GF-D8 (cell line): ENCODE measurements at places on chromosomes 6 and 20.

DNA sequence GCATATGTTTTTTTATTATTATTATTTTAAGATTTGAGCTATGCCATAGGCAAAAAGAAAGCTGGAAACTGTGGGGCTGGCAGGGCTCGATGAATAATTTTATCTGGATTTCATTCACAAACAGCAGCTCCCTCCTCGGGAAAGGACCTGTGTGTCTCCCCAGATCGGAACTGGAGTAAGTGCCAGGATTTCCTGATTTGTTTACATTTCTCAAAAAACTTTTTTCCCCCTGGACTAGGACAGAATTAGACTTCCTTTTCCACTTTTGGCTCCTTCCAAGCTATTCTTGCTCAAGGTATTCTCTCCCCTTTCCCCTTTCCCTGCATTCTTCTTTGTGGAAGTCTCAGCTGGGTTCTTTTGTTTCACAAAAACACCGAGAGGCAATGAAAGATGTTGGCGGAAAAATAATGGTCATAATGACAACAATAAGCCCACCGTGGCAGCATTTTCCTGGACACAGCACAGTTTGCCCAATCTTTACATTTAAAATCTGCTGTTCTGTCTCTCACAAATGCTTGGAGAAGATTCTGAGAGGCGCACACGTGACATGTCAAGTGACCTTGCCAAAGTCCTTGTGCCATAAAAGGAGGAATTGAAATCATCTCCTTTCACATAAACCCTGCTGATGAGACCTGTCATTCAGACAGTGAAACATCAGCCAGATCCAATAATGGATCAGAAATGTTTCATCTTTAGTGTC, 85.8 kb upstream of the PREP start:
- no peak for DNase-seq

GRCh38 chr6:127022302-127022701, 96.2 kb upstream of the RSPO3 start:
- DNase-seq: no peak

- peak; percentile 63 for DNase-seq
Observed at GRCh38 chr20:44598423-44599305, 16.3 kb downstream of the PKIG start.

DNA sequence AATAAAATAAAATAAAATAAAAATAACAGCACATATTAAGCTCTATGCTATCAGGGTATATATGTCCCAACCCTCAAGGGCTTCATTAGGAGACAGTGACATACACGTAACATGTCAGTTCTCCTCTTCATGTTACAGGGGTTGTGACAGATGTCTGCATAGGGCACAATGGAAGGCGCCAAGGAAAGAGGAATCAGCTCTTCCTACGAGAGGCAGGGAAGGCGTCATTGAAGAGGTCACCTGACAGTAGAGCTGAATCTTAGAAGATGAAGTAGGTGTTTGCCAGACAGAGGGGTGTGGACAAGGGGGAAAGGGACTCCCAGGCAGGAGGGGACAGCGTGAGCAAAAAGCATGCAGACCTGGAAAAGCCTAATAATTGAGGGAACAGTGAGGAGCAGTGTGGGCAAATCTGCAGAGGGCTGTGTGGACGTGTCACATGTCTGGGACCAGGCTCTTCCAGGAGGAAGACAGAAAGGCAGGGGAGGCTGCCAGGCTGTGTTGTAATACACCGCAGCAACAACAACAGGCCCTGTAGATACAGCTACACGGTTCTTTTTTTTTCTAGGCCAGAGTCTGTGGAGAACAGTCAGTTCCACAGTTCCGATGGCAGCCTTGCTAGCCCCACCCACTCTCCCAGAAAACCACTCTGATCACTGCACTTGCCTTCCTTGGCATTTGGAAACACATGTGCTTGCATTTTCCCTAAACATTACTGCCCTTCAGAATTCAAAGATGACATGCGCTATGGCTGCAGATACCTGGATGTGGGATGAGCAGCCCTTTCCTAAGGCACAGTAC, 2.5 kb upstream of the FKBP5 start:
- DNase-seq: peak; percentile 82

DNA sequence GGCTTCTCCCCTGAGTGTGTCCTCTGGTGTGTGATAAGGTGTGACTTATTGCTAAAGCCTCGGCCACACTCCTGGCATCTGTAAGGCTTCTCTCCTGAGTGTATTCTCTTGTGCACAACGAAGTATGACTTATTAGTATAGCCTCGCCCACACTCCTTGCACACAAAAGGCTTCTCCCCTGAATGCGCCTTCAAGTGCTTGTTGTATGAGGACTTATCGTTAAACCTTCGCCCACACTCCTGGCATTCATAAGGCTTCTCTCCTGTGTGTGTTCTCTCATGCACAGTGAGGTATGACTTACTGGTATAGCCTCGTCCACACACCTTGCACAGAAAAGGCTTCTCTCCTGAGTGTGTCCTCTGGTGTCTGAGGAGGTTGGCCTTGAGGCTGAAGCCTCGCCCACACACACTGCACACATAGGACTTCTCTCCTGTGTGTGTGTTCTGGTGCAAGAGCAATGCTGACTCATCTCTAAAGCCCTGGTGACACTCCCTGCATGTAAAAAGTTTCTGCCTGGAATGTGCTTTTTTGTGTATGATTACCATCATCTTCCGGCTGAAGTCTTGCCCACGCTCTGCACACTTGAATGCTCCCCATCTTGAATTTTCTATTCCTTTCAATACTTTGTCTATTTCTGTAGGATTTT, 20.4 kb downstream of the ZNF337 start:
- DNase-seq: no peak

GRCh38 chr6:3731700-3732099, 19.8 kb downstream of the PXDC1 start:
- DNase-seq: no peak

DNA sequence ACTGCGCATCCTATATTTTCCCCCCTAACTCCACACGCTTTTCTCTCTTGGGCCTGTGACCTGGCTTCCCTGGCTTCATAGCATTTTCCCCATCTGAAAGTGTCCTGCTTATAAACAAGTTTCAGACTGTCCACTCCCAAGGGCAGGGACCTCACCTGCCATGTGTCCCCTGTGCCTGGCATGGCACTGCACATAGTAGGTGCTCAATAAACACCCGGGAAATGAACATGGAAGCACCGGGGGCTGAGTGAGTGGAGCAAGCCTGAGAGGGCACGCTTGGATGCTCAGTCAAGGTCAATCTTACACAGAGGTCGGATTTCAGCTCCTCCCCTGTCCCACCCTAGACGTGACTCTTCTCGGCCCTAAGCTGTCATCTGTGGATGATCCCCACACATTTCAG, 96.9 kb downstream of the NFATC2 start:
- DNase-seq: no peak

- DNase-seq: no peak
Observed at GRCh38 chr20:6575912-6576401, 191.5 kb upstream of the BMP2 start.

DNA sequence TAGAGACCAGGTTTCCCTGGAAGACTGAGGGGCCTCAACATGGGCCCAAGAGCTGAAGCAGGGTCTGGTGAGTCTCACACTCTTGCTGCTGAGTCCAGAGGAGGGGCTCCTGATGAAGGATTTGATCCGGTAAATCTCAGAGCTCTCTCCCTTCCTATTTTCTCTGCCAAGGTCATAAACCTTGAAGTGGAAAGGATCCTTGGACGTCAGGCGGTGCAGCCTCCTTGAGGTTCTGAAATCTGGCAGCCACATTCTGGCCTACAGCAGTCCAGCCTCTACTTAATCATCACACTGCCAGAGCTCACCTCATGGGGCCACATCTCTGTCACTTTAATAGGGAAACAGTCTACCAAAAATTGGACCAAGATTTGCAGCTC, 24.0 kb downstream of the ACSS1 start:
- no peak for DNase-seq

DNA sequence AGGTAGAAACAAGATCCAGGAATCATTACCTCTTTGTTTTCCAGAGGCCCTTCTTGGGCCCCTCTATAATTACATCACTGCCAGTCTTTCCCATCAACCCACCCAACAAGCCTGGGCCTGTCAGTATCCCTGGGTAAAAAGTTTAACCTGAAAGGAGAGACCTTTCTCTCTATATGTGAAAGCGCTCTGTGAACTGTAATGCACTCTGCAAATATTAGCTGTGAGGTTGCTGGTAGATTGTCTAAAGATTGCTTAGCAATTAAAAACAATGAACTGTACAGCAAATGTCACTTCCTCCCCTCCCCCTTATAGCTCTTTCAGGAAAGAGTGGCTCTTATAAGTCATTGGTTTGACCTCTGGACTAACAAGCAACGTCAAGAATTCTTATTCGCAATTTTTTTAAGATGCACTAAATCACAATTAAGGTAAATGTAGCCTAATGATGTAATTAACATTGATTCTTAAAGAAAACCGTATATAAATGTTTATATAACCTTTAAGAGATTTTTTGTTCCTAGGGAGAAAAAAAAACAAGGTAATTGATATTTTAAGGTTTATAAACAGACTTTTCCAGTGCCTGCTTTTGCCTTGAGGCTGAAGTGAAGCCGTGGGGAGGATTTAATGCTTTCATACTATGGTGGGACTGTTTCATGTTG, 18.4 kb downstream of the ECT2L start:
- DNase-seq: no peak

GRCh38 chr6:142871910-142872331, 73.1 kb downstream of the HIVEP2 start:
- DNase-seq: peak; percentile 22

- no peak for DNase-seq
Observed at GRCh38 chr6:32085759-32086459, 23.2 kb downstream of the TNXB start.

- DNase-seq: no peak
Observed at GRCh38 chr6:37272834-37273566, 15.1 kb upstream of the TMEM217 start.
